ENCODE measurements at places on chromosomes 2 and 18.
A peak's percentile ranks its signal among the peaks of the same experiment; 100 is the strongest.

GRCh38 chr2:72572501-72572900 lies 253.3 kb downstream of the EXOC6B start:
- no peak for DNase-seq

DNA sequence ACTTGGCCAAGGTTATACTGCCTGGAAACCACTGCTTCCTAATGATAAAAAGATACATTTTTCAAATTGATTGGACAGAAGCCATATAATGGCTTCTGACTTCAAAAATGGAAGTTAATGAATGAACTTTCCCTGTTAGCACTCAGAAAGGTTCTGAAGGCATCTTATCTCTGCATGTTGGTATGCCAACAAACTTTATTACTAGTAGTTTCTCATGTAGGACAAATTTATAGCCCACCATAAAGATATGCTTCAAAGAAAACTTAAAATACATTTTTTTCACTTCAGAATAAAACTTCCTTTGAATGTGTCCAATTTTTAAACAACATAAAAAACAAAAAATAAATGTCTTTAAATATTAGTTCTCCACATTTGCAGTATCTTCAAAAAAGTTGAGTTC lies 10.0 kb downstream of the DOCK10 start:
- no peak for DNase-seq

GRCh38 chr2:88919087-88919738 lies 227.7 kb downstream of the RPIA start:
- DNase-seq = no peak

DNA sequence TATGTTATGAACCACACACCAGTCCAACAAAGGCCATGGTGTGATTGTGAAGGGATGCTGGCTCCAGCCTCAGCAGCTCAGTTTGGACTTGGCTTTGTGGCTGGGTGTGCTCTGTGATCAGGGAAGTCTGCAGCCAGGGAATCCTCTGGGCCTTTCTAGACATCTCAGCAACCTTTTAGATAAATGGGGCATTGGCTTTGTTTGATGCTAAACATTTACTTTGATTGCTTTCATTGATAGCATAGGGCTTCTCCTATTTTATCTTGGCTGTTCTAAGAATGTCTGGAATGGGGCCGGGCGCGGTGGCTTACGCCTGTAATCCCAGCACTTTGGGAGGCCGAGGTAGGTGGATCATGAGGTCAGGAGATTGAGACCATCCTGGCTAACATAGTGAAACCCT lies 104.5 kb downstream of the VAPA start:
- no peak for DNase-seq

DNA sequence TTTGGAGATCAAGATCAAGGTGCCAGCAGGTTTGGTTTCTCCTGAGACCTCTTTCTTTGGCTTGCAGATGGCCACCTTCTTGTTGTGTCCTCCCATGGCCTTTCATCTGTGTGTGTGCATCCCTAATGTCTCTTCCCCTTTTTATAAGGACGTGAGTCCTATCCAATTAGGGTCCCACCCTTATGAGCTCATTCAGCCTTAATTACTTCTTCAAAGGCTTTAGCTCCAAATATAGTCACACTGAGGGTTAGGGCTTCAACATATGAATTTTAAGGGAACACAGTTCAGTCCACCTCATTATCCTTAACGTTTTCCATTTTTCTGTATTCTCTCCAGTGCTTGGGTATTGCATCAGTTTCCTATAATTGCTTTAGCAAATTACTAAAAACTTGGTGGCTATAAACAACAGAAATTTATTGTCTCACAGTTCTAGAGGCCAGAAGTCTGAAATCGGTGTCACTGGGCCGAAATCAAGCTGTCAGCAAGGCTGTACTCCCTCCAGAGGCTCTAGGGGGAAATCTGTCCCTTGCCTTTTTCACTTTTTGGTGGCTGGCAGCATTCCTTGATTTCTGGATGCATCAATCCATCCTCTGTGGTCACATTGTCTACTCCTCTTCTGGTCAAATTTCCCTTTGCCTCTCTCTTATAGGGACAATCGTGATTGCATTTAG lies 34.1 kb downstream of the CDC42EP3 start:
- DNase-seq = no peak

DNA sequence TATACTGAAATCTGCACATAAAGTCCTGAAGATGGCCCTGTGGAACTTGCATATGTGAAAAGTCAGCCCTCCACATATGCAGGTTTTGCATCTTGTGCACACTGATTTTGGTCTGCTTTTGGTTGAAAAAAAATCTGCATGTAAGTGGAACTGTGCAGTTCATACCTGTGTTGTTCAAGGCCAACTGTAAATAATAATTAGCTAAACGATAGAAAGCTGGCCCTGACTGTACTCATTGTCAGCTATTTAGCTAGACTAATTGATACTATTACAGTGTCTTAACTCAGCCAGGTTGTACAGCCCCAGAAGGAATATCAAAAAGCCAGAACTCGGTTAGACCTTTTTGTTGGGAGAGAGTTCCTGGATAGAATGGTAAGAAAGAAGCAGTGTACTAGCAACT lies 54.5 kb downstream of the EHBP1 start:
- DNase-seq = no peak

DNA sequence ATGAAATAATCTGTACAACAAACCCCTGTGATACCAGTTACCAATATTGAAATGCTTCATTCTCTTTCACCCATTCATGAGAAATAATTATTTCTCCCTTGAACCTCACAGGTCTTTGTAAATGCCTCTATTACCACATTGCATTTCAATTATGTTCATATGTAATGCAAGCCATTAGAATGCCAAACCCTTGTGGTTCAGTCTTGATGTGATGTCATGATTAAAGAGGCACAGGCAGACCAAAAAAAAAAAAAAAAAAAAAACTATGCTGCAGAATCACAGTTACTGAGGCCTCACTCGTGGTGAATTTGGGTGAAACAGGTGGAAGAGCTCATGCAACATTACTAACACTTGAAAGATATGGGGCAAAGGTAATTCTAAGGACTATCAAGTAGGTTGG lies 9.4 kb upstream of the EPG5 start:
- no peak for DNase-seq

DNA sequence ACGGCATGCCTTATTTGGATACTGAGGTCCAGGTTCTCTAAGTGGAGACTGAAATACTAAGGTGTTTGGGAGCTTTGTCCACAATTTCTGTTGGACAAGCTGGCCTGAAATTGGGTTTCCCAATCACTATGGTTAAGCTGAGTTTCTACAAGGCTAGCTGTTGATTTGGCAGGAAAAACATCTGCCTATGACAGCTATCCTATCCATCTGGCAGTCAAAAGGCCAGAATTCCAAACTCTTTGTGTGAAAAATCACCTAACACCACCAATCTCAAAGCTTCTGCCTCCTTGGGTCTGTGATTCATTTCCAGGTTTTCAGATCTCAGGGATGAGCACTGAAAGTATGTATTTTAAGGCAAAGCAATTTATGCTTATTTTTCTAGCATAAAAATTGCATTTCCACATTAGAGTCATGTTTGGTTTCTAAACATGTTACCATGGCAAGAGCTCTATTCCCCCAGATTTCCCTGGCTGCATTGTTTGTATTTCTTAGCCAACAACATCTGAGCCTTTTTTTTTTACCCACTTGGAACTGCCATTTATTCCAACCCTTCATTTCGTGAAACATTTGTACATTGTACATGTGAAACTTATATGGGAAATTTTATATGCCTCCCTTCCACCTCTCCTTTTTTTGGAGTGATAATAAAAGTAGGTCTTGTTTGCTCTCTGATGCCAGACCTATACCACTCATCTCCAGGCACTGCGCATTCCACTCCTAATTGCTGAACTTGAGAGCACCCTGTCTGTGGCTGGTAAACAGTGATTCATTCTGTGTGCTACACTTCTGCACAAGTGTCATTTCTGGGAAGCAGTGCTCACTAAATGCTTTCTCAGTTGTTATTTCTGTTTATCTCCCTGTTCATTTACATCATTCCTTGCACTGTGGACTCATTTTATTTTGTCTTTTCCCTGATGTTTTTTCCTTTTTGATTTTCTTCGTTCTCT lies 15.9 kb upstream of the CCDC85A start:
- DNase-seq = no peak

DNA sequence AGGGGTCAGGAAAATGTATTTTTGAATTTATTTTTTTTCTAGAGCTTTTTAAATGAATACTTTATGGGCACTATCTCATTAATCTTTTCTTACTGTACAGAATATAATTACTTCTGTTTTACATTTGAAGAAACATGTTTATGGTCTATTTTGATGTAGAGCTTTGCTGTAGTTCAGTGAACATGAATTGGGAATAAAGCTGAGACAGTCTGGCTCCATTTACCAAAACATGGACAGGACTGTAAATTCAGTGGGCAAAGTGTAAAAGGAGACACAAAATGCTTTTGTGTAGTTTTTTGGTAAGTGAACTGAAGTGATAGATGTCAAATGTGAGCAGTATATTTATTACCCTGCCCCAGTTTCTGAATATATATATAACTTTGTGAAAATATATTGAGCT lies 1298.8 kb upstream of the NXPH2 start:
- DNase-seq = no peak

DNA sequence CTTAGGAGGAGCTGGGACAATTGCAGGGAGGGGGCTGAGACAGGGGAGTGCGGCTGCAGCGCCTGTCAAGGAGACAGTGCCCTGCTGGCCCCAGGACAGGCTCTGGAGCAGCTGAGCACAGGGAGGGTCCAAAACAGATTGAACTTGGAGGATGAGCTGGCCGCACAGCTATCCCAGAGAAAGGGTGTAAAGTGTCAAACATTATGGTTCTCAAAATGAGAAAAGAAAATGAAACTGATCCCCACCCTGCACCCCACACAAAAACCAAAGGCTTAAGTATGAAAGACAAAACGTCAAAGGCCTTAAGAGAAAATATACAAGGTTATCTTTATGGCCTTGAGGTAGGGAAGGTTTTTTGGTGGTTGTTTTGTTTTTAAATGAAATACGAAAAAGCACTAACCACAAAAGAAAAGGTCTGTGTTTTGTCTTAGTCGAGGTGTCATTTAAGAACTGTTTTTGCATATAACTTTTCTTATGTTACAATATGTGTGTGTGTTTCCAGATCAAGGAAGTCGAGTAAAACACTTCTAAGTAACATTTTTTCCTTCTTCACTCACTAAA lies 111.8 kb downstream of the HDAC4 start:
- DNase-seq = no peak

GRCh38 chr18:32040936-32041335 lies 22.3 kb downstream of the RNF125 start:
- peak; percentile 53 for DNase-seq

GRCh38 chr2:157106950-157107349 lies 150.6 kb upstream of the GALNT5 start:
- no peak for DNase-seq

- DNase-seq = no peak
Observed at GRCh38 chr2:8983571-8983970, 19.9 kb downstream of the MBOAT2 start.

DNA sequence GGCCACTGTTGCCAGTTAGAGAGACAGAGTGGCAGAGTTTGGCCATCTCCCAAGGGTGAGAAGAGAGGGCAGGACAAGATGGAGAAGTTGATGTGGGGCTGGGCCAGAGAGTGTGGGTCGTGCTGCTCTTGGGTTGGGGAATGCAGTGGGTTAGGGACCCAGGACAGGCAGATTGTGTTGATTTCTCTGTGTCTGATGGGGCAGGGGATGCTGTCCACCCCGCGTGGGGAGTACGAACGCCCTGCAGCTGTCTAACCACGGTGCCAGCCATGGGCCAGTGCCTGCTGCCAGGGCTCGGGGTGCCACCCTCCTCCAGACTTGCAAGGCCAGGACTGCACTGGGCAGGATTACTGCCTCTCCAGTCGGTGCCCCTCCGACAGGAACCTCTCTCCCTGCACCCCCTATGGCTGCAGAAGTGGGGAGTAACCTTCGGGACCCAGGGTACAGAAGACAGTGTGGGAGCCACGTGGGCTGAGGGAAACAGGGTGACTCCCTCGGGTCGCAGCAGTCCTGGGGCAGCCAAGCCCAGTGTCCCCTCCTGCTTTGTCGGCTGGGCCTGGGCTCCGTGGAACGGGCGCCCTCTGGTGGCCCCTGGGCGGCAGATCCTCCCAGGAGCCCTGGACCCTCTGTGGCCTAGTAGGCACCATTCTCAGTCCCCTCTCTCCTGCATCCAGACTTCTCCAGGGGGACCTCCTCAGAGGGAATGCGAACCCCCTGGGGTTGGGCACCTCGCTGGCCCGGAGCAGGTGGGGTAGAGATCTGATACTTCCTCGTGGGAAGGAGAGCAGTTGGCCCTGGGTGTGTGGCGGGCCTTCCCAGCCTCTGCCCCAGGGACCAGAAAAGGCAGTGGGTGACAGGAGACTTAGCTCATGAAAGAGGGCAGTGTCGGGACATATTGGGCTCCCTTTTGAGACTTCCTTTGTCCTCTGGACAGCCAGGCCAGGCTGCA lies 2.7 kb downstream of the GPC1 start:
- DNase-seq = peak; percentile 20
